ENCODE measurements at places on chromosomes 5 and 9.

- DNase-seq, result no peak
These were observed 342.7 kb downstream of the ARHGEF28 start for GRCh38 chr5:73968729-73969128.

- DNase-seq, result no peak
These were observed 146.7 kb downstream of the ROR2 start for GRCh38 chr9:91803151-91803940.

GRCh38 chr5:93336330-93337110, 244.5 kb downstream of the NR2F1-AS1 start:
- no peak for DNase-seq

GRCh38 chr9:117074784-117075520, 339.9 kb downstream of the ASTN2 start:
- DNase-seq, result no peak

DNA sequence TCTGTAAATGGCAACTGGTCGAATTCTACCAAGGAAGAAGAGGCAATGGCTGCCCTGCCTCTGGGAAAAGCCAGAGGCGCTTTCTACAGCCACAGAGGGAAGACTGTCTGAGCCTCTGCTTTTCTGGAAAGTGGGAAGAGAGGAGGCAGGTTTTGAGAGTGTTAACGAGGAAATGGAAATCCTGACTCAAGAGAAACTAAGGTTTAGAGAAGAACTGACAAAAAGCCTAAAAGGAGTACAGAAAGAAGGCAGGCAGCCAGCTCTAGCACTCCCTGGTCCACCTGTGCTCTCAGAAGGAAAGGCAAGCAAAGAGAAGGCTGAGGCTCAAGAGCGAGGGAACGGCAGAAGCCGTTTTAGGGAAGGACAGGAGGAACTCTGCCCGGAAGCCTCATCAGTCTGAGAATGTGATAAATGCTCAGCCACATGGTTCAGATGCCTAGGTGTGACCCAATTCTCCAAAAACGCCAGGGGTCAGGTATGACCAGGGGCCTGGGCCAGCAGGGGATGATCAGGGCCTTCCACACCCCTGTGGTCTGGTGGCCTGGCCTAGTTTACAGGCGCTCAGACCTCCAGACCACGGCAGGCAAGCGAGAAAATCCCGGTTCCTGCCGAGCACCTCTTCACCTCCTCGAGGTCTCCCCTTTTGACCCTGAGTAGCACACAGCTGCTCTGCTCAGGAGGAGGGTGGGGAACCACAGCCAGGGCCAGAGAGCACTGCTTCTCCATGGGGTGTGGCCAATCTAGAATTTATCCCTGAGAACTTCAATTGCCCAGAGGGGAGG, 79.9 kb upstream of the FBXW11 start:
- no peak for DNase-seq

- DNase-seq, result no peak
These were observed 65.5 kb downstream of the CCNH start for GRCh38 chr5:87347272-87347671.

DNA sequence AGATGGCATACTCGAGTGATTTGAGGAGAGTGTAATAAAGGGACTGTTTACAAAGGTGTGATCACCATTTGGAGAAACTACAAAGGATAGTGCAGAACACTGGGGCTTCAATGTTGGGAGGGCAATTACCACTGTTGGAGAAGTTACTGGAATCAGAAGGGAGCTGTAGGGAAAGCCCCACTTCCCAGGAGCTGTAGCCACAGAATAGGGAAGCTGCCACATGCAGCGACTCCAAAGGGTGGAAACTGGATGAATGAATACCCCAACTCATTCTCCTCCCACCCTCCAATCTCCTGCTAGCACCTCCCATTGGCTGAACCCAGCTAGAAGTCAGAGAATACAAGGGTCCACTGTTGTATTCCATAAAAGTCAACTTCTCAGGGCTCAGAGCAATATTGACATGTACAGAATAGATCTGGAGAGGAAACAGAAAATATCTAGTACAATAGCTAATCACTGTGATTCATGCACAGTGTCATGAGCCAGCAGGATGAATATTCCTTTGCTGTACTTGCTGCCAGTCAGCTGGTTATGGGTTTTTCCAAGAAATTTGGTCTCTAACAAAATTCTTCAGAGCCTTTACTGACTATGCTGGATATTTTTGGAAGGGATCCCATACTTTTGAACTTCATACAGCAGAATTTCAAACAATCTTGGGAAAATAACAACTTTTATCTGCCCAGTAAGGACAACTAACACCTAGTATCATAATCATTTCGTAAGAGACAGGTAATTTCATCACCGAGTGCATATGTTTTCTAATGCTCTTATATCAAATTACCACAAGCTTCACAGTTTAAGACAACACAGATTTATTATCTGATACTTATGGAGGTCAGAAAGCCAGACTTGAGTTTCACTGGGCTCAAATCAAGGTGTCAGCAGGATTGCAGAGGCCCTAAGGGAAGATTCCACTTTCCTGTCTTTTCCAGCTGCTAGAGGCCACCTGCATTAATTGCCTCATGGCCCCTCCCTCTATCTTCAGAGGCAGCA, 39.6 kb downstream of the PDCD1LG2 start:
- no peak for DNase-seq

DNA sequence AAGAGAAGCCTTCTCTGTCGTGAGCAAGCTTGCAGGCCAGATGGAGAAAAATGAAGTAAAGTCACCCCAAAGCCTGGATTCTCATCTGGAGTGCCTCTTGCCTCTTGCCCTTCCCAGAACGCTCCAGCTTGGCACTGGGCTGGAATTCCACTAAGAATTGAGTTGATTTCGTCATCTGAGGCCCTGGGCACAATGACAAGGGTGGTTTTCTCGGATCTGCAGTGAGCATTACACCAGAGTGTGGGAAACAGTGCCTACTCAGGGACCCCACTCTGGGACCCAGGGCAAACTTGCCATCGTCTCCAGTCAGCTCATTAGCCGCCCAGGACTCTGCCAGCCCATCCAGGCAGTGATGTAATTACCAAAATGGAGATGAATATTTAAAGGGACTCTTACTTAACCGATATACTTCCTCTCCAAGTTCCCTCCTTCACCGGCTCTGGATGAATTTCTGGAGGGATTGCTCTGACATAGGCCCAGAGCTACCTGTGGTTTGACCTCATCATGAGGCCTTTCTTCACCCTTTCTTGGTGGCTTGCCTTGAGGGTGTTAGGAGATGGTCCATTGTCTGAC, 44.7 kb upstream of the LCP2 start:
- no peak for DNase-seq

DNA sequence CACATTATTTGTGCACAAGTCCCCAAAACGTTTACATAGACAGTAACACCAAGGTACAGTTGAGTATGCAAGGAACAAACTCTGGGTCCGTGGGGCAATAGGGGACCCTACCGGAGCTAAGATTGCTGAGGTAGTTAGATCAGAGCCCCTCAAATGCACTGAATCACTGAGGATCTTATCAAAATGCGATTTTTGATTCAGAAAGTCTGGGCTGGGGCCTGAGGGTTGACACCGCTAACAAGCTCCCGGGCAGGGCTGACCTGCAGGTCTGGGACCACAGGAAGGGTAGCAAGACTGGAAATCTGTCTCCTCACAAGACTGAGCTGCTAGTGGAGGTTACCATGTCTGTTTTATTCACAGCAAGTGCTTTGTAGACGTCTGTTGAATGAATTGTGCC, 1.8 kb upstream of the IL3 start:
- DNase-seq, result no peak

DNA sequence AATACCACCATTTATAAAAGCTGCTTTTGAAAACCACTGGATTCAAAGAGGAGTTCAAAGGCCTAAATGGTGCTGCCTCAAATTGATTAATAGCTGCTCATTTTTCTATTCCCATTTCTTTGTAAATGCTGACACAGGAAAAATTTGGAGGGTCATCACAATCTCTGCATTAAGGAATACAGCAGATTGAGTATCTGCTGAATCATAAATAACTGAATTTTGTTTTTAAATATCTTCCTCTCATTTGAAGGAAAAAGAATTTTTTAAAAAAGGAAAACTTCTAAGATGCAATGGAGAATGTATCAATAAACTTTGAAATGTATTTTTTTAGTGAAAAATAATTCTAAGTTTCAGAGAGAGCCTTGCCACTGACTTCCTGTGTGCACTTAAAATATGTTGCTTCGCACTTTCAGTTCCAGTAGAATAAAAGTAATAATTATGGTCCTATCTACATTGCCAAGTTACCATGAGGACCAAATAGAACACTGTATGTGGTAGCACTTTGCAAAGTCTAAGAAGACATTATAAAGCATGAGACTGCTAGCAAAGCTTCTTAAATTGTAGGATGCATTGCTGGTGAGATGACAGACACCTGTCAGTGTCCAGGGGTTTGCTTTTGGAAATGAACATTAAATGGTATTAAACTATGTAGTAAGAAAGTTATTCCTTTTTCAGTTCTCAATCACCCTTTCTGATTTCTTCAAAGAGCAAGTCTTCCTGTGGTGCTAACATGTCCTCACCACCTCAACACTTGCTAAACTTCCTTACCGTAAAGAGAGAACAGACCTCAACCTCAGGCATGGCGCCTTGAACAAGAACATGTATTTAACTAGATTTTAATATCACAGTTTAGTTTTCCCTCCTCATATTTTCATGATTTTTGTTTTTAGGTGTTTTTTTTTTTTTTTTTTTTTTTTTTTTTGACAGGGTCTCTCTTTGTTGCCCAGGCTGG, 555.1 kb downstream of the EBF1 start:
- no peak for DNase-seq

DNA sequence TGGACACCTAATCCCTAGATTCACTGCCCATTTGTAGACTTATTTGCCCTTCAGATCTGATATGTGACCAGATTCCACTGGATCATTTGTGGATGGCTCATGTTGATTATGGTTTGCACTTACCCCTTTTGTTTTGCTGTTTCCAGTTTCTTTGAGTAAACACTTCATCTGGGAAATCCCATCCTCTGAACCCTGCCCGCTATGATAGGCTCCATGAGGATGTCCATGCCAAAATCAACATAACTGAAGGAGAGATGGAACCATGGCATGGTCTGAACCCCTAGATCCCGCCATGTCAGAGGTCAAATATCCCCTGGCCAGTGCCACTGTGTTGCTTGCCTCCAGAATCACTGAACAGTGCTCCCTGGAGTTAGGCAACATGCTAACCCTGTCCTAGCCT, 11.7 kb upstream of the FEM1C start:
- no peak for DNase-seq

GRCh38 chr5:106258591-106259125, 1412.1 kb downstream of the EFNA5 start:
- no peak for DNase-seq

DNA sequence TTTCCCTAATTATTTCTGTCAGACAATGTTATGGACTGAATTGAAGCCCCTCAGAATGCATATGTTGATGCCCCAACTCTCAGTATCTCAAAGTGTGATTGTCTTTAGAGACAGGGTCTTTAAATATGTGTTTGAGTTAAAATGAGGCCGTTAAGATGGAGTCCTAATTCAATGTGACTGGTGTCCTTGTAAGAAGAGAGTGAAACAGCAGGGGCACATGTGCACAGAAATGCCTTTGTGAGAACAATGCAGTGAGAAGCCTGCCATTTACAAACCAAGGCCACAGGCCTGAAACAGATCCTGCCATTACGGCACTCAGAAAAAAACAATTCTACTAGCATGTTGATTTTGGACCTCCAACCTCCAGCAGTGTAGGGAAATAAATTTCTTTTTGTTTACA, 483.0 kb upstream of the DMAC1 start:
- no peak for DNase-seq

DNA sequence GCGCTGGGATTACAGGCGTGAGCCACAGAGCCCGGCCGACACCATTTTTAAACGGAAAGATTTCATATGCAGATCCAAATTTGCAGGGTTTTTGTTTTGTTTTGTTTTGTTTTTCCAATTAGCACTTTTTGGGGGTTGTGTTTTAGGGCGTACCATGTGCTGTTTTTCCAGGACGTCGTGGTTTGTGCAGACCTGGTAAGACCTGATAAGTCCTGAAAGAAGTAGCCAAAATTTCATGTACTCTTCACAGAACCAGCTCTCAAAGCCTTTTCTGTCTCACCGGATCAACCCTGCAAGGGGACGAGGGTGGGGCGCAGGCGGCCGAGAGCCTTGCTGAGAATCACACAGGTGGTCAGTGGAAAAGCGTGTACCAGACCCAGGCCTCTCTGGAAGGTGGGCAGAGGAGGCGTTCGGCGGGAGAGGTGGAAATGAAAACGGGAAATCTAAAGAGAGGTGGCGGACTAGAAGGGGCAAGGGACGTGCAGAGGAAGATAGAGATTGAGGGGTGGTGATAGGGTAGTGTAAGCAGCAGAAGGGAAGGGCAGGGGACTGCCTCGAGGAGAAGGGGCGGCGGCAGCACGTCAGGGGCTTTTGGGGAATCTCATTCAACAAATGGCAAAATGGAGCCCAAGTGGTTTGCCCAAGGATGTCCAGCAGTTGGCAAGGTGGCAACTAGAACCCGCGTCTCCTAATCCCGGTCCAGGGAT, 1.1 kb upstream of the FAF2 start:
- DNase-seq, result no peak

- DNase-seq, result no peak
These were observed 490.8 kb downstream of the TLE4 start for GRCh38 chr9:80062567-80062966.

DNA sequence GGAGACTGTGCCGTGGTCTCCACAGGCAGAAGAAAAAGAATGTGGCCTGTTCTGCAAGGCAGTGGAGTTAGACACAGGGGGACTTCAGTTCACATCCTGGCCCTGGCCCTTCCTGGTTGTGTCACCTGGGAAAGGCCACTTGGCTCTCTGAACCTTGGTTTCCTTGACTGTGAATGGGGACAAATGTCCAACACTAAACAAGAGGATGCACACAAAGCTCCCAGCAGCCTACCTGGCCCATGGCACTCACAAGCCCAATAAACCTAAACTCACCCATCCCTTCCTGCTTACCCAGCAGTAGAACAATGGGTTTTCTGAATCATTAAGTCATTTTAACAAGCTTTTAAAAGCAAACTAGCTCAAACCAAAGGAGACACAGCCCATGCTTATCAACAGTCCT, 103.9 kb downstream of the FRMD3 start:
- DNase-seq, result no peak

DNA sequence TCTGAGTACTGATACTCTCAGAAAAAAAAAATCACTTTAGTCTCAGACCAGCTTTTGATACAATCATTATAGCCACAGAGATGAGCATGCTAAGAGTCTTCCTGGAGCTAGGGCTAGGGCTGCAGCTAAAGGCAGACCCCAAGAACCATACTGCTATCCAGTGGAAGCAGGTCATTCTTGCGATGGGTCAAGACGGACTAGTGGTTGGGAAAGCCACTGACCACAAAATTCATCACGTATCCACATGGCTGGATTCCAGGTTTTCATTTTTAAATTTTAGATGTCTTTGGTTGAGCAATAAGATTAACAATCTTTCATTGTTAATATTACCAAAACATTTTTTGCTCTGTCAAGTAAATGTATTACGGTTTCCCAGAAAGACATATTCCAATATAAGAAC, 598.1 kb downstream of the DNAH5 start:
- DNase-seq, result no peak

Data from immature natural killer cell (primary cell).